ENCODE measurements at places on chromosomes 2 and 18. TPM values are rescaled to one million over a fixed set of nuclear protein-coding genes. Genes with fewer than 3 reads are reported as not detected.

GRCh38 chr18:56470406-56471351 is 167.7 kb downstream of the TXNL1 start:
- DNase-seq: no peak

DNA sequence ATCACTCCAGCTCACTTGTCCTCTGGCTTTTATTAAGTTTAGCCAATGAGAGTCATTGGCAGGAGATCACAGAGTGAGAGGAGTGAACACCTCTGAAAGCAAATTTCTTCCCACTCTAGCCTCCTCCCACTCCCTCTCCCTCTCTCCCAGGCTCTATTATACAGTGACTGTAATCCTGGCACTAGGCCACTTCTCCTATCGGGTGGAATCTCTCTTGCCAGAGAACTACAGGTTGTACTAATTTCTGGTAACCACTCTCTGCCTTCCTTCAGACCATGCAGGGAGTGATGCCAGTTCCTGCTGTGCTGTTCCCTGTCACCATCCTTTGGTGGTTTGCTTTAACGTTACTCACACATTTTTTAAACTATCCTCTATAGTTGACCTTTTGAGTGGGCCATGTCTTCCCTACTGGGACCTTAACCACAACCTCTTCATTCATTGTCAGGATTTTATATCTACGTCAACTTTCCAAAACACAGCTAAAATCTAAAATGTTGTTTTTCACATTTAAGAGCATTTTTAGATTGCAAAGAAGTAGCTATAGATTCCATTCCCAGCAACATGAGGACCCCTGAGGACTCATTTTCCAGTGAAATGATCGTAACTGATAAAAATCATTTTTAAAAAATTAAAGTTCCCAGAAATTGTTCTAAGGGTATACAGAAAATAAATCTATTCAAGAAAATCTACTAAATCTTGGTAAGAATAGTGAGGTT is 217.1 kb downstream of the MREG start:
- DNase-seq: no peak

The PROKR1 gene
- not detected for total RNA-seq

The GPBAR1 gene
- total RNA-seq: 0.27 TPM

The CAPN14 gene
- not detected for total RNA-seq

The KCNIP3 gene
- 3.1 TPM for total RNA-seq

All from HCT116 (cell line).